ENCODE measurements at places on chromosomes 7 and 10.
A peak's percentile ranks its signal among the peaks of the same experiment; 100 is the strongest.

DNA sequence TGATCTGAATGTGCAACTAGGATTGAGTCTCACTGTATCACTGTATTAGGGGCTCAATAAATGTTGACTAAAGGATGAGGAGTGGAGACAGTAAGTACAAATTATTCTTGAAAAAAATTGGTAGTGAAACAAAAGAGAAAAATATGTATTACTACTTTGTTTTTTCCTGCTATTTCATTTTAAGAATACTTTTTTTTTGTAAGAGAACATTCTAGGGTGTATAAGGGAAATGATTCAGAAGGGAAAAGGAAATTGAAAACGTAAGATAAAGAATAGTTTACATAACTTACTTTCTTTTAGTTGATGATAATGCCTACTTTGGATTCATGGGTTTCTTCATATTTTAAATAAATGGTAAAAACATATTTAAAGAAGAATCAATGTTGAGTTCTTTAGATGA lies 9.6 kb downstream of the CAPZA2 start:
- DNase-seq: no peak

DNA sequence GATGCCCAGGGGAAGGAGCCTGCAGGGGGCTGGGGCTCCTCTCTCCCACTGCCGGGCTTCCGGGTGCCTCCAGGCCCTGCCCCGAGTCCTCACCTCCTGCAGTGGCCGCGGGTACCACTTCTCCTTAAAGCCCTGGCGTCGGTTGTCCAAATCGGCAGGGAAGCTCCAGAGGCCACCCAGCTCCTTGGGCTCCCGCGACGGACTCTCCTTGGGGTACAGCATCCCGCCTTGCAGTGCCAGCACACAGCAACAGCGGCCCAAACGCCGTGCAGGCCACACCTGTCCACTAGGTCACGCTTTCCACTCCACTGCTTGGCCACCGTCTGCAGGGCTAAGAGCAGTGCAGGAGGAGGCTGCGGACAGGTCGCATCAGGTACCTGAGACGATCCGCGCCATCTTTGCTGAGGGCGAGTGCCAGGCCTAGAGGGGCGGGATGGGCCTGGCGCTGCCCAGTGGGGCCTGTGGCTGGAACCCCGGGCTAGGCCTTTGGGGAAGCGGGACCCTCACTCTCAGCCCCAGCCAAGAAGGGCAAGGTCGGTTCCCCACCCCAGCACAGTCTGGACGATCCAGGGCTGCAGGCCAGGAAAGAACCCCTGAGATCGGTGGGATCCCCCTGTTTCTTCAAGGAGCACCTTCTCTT lies 47.7 kb upstream of the ZNF479 start:
- no peak for DNase-seq

- DNase-seq: no peak
Measured at GRCh38 chr10:14032406-14032998, 298.2 kb downstream of the FRMD4A start.

- no peak for DNase-seq
Measured at GRCh38 chr7:137994216-137994615, 7.7 kb downstream of the CREB3L2 start.

GRCh38 chr7:32357535-32358277 lies 132.5 kb downstream of the LSM5 start:
- no peak for DNase-seq

GRCh38 chr10:125373546-125373945 lies 213.2 kb upstream of the CTBP2 start:
- no peak for DNase-seq

DNA sequence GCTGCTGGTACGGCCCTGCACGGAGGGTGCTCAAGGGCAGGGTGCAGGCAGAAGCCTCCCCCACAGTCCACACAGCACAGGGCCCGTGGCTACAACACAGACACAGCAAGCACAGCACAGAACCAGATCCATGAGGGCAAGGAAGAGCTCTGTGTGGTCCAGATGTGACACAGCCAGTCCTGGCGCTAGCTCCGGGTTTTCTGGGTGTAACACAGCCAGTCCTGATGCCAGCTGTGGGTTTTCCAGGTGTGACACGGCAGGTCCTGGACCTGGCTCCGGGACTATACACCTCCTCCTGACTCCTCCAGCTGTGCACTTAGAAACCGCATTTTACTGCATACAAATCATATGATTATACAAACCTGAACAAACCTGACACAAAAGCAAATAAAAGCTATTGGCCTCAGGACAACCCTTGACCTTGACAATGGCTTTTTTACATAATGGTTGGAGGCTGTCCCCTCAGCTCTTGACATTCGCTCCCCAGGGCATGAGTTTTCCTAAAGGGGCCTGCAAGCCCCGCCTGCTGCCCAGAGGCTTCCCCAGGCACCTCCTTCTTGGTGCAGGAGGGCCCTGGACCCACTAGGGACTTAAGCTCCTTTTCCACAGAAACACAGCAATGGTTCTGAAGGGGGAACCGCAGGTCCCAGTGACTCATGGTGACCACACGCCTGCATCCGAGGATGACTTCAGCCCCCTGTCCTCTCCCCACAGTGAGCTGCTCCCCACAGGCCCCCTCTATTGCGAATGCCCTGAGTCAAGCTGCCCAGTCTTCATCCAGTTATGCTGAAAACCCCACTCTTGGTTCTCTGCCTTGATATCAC lies 209.6 kb downstream of the PTPRN2 start:
- DNase-seq: no peak

DNA sequence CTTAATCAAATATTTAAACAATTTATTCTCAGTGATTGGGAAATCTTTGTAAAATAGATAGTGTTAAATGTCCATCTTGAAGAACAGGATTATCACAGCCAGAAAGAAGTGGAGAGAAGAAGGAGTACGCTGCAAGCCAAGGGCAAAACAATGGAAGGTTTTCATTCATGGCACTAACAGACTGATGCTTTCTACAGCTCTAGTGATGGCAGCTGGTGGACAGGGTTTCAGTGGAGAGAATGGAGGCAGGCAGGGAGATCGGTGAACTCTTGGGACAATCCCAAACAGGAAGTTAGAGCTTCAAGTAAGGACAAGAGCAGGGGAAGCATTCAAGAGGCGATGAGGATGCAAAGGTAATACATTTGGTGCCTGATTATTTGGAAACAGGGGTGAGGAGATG lies 207.0 kb downstream of the JAZF1 start:
- DNase-seq: no peak

DNA sequence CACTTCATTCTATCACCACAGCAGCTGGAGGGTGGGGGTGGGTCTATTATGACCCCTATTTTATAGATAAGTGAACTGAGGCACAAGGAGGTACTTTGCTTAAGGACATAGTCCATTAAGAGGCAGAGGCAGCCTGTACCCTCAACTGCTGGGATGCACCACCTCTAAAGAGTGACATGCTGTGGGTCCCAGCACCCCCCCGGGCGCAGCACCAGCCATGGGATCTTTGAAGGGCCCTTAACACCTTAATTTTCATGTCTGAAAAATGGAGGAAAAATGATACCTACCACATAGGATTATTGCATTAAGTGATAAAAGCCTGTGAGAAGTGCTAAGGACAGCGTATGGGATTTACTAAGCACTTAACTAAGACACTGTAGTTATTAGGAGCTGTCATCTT lies 15.4 kb downstream of the ADCYAP1R1 start:
- no peak for DNase-seq

- no peak for DNase-seq
Measured at GRCh38 chr7:2811476-2812113, 32.5 kb downstream of the GNA12 start.

GRCh38 chr10:113216102-113216501 lies 266.1 kb downstream of the TCF7L2 start:
- no peak for DNase-seq

DNA sequence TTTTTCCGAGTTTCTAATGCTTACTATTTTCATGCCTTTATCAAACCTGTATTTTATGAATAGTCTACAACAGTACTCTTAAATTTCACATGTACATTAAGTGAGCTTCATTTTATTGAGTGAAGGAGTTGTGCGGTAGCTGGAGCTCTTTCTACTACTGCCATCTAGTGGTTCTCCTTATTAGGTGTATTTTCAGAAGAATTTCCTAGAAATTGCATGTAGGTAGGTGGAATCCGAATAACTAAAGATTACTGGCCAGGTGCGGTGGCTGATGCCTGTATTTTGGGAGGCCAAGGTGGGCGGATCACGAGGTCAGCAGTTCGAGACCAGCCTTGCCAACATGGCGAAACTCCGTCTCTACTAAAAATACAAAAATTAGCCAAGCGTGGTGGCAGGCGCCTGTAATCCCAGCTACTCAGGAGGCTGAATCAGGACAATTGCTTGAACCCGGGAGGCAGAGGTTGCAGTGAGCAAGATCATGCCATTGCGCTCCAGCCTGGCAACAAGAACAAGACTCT lies 38.3 kb downstream of the LRRC72 start:
- no peak for DNase-seq

DNA sequence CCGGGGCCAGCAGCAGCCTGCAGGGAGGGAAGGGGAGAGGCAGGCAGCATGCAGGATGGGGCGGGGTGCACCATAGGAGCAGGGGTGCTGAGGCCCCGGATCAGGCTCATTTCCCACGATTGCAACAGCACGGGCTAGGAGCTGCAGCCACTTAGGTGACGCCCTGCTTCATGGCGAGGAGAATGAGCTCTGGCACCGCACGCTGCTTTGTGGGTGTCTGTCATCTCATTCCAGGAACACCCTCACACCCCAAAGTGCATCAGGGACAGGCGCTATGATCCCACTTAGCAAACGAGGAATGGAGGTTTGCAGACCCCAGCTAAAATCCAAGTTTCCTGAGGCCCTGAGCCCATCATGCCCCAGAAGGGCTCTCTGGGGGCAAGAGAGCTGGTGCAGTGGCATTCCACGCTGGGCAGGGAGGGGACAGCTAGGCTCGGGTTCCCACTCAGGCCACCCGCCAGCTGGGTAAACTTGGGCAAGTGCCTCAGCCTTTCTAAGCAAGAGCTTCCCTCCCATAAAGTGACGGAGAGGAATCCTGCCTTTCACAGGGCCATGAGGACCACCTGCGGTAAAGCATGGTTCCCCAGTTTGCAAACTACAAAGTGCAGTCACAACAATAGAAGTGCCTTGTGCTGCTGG lies 9.3 kb downstream of the KCNH2 start:
- no peak for DNase-seq

GRCh38 chr7:137983323-137984008 lies 18.4 kb downstream of the CREB3L2 start:
- no peak for DNase-seq

- DNase-seq: peak; percentile 32
Measured at GRCh38 chr10:69318867-69319727, 40.8 kb downstream of the HK1 start.

GRCh38 chr10:30002426-30003266 lies 56.7 kb downstream of the JCAD start:
- peak; percentile 21 for DNase-seq

- DNase-seq: no peak
Measured at GRCh38 chr7:90764848-90765570, 168.9 kb downstream of the CDK14 start.

DNA sequence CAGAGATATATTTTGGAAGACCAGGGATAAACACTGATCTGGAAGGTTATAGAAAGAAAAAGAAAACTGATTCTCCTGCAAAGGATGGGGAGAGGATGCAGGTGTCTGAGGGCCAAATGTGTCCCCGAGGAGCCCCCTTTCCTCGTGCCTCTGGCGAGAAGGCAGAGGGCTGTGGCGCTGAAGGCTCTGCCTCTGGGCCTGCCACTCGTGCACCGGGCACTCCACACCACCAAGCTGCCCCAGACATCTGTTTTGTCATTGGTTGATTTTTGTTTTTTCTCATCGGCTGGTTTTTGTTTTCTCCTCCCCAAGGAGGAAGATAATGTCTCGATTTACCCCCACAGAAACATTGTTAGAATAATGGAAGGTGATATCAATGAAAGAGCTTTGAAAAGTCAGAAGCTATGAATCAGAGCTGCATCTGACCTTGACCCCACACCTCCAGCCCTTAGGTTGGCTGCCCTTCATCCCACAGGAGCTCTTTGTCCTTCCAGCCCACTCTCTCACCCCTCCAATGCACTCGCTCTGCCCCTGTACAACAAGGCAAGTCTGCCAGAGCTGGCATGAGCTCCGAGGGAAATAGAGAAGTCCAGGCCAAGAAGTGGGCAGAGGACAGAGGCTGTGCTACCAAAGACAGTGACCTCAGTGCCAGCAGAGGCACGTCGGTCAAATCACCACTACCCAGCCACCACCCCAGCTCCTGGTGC lies 124.8 kb downstream of the TCERG1L start:
- DNase-seq: no peak

DNA sequence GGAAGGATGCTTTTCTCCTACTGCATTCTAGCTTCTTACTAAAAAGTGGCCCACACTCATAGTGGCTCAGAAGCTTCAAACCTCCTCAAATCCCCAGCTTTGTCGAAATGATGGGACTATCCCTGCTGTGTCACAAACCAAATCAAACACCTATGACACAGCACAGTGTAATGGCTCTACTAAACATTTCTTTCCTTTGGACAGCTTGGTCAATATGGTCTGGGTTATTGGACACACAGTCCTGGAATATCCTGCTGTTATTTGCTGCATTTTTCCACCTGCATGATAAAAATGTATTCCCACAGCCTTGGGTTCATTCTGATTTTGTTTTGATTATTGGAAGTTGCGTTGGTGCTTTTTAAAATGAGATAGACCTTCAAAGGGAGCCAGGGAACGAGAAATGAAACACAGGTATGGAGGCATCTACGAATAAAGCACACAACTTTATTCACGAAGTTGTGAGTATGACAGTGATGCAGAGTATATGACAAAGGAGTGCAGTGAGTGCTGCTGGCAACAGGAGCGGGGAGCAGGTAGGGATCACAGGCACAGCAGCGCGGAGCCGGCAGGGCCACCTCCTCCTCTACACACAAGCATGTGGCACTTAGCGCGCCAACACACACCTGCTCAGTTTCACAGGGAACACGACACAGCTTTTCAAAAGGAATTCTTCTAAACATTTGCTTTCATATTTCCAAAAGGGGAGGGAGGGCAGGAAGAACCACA lies 26.5 kb upstream of the AFAP1L2 start:
- no peak for DNase-seq

DNA sequence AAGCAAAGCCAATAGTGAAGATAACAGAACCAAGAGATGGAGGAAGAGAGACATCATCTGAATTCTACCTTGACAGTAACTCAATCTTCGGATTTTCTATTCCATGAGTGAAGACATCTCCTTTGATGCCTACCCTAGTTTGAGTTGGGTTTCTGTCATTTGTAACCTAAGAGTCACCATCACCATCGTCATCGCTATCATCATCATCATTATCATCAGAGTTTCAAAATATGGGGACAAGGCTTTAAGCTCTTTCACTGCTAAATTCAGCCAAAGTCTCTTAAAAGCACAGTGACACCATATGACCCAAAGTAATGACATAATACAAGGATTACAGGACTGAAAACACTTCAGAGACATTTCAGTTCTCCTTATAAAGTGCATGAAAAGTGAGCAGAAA lies 57.2 kb downstream of the NEBL start:
- no peak for DNase-seq

DNA sequence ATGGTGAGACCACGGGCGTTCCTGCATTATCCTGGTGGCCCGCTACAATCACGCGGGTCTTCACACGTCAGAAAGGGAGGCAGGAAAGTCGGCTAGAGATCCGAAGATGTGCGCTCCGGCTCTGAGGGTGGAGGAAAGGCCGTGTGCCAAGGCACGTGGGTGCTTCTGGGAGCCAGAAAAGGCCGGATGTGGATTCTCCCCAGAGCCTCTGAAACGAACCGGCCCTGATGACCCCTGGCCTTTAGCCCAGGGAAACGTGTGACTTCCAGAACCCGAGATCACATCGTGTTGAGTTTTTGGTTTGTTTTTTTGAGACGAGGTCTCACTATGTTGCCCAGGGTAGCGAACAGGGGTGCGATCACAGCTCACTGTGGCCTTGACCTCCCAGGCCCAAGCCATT lies 244.2 kb downstream of the ELFN1 start:
- DNase-seq: no peak

Measured in amygdala (tissue), 56 donors.